ENCODE measurements at places on chromosomes 4 and X.

DNA sequence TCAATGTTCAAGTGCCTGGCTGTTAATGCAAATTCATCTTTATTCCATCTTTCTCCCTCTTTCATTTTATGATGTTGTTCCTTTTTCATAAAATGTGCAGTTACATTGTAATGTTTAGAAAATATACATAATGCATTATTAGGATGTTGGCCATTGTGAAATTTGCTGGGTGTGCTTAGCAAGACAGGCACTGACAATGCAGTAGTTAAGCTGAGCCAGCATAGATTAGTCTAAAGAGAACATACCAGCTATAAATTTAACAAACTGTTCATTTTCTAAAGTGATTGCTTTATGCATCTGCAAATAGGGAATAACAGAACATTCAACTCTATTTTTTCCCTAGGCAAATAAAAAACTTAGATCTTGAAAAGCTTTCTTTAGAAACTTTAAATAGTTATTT is 436.0 kb downstream of the IL1RAPL1 start:
- DNase-seq = no peak

GRCh38 chrX:18984381-18985185 is 669 bp upstream of the PHKA2 start:
- peak; percentile 84 for DNase-seq

- no peak for DNase-seq
Observed at GRCh38 chr4:60944060-60944459, 256.1 kb upstream of the ADGRL3 start.

DNA sequence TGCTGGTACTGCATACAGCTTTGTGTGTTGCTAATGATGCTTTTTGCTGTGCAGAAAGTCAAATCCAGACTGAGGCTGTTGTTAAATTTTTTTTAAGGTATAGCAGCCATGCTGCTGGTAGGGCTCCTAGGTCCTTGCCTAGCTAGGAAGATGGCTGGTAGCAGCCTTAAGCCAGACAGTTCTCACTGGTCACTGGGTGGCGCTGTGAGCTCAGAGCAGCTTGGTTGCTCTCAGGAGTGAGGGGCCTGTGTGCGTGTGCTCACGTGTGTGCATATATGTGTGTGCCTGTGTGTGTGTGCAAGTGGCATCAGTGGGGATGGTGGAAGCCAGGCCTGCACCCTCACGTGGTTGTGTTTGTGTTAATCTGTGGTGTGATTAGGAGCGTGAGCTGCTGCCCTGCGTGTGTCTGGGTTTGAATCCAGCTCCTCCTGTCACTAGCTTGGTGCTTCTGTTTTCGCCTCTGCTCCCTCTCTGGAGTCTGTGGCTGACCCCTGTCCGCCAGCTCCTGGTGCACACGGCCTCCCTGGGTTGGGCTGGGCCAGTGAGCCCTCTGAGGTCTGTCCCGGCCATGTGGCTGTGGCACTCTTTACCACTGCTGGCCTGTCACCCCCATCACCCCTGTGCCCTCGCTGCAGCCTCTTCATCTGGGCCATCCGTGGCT is 46.1 kb downstream of the SORCS2 start:
- no peak for DNase-seq

DNA sequence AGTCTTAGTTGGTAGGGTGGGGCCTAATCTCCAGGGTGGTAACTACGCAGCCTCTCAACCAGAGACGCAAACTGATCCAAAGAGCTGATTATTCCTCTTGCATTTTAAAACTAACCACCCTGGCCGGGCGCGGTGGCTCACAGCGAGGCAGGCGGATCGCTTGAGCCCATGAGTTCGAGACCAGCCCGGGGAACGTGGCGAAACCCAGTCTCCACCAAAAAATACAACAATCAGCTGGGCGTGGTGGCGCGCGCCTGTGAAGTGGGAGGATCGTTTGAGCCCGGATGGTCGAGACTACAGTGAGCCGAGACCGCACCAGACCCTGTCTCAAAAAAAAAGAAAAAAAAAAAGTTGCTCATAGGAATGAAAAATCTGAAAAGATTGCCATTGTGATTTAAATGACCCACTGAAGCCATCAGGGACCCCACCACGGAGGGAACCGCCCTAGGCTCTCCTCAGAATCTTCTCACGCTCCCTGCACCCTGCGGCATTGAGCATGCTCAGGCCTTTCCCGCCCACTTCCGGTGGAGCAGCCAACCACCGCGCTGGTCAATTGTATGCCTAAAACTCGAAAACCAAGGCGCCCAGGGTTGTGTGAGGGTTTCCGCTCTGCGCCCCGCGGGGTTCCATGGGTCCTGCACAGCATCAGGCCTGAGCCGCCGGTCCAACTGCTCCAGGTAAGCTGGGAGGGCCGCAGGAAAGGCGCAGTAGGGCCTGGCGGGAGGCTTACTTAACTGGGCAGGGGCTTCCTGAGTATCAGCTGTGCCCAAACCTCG is at the start of gene TRIM60:
Gene TRIM60 (plus strand): TSS at position 564 of the 776 bp plus-strand sequence. CDS start 8,074 bp downstream, outside the sequence.
- no peak for DNase-seq

- no peak for DNase-seq
Observed at GRCh38 chr4:44583393-44583792, 68.0 kb downstream of the YIPF7 start.

GRCh38 chrX:67648361-67648760 is 104.5 kb downstream of the AR start:
- DNase-seq = no peak

DNA sequence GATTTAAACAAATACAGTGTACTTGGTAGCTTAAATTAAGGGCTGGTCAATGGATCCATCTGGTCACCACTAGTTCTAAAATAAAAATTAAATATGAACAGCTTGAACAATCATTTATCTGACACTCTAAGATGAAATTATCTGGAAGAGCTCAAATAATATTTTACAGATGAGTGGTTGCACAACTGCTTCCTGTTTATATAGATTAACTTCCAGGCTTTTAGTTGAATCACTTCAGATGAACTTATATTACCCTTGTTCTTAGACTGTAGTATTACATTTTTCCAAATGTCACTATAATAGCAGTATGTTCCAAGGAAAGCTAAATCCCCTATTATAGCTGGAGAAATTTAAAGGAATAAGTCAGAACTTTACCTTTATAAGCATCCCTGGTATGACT is 92.4 kb upstream of the SMIM10 start:
- DNase-seq = no peak

- DNase-seq = no peak
Observed at GRCh38 chrX:41116948-41117347, 31.7 kb downstream of the USP9X start.

GRCh38 chrX:135477576-135477975 is 42.9 kb upstream of the INTS6L start:
- DNase-seq = peak; percentile 35
